ENCODE measurements at places on chromosomes 5 and 9.

DNA sequence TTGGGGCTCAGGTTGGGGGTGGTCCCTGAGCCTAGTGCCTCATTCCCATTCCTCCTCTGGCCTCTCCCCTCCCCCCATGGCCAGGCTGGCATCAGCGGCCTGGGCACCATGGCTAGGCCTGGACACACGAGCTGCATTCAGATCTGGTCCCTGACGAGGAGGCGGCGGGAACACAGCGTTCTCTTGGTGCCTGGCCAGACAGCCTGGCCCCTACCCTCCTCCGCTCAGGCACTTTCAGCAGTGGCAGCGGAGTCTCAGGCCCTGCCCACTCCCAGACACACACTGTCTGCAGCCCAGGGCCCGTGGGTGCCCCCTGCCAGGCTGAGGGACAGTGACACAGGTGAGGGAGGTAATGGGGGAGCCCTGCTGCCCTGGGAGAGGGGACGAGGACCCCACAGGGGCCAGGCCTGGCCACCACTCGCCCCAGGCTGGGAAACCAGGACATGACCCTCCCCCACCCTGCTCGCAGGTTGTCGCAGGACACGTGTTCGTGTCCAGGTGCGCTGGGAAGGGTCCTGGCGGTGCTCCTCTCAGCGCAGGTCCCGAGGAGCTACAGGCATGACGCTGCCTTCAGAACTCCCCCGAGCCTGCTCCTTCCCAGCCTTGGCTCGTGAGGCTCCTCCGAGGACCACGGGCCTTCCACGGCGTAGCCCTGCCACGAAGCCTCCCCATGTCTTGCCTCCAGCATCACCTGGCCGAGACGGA, 19.9 kb upstream of the UBAC1 start:
- DNase-seq = no peak

DNA sequence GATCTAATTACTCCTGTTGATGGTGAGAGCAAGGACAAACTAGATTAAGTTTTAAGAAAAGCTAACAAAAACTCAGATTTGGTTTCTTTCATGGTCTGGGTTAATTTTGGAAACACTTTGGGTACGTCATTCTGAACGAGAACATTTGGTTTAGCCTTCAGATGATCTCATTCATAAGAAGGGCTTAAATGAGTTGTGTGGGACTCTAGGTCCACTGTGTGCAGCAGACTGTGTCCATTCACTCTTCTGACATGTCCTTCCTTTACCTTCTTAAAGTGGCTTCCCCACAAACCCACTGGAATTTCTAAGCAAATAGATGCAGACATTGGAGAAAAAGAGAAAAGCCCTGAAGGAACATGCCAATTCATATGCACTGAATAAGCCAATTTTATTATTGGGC, 96.8 kb downstream of the FBXO4 start:
- no peak for DNase-seq

- DNase-seq = no peak
Observed at GRCh38 chr5:172529896-172530295, 75.6 kb upstream of the SH3PXD2B start.

DNA sequence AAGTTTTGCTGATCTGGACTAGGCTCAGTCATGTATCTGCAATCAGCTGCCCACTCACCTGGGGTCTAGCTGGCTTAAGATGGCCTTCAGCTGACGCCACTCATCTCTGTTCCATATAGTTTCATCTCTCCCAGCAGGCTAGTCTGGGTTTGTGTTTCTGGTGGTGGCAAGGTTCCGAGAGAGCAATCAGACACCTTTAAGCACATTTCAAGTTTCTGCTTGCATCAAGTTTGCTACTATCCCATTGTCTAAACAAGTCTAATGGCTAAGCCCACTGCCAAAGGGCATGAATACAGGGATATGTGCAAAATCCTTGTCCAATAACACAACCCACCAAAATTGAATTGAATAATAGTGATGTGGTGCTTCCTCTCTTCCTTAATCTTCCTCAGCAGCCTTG, 251.7 kb downstream of the PIK3R1 start:
- no peak for DNase-seq

DNA sequence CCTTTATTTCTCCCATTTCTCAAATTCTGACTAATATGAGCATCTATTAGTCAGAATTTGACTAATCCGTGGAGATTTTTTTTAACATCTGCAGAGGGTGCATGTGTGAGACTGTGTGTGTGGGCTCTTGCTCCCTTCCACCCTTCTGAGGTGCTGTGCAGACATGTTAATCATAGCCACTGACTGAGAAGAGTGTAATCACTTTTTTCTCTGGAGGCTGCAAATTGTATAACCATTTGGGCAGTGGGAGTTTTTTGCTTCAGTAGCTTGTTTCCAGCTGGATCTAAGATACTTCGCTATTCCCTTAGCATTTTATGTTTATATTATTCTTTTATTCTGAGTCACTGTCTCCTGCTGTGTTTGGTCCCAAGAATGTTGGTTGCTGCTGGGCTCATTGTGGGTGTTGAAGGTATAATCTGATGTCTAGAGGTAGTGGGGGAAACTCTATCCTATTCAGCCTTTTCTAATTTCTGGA, 66.2 kb downstream of the ARHGEF28 start:
- DNase-seq = no peak

- no peak for DNase-seq
Observed at GRCh38 chr9:126809068-126809467, 4.2 kb downstream of the ZBTB43 start.

Measured in hematopoietic multipotent progenitor cell (in vitro differentiated cells).